Fibroblast of lung (primary cell): ENCODE measurements at places on chromosomes 13 and 19. TPM values are rescaled to one million over a fixed set of nuclear protein-coding genes. Genes with fewer than 3 reads are reported as not detected.

- DNase-seq, result no peak
Measured at GRCh38 chr13:21616880-21617279, 12.9 kb upstream of the MICU2 start.

- peak; percentile 23 for DNase-seq
Measured at GRCh38 chr13:46134961-46135522, 30.2 kb upstream of the CPB2 start.

ZNF880 gene
- 24.8 and 25.9 TPM in 2 replicates for total RNA-seq

- DNase-seq, result no peak
Measured at GRCh38 chr13:27839809-27840467, 47.7 kb downstream of the GSX1 start.

DNA sequence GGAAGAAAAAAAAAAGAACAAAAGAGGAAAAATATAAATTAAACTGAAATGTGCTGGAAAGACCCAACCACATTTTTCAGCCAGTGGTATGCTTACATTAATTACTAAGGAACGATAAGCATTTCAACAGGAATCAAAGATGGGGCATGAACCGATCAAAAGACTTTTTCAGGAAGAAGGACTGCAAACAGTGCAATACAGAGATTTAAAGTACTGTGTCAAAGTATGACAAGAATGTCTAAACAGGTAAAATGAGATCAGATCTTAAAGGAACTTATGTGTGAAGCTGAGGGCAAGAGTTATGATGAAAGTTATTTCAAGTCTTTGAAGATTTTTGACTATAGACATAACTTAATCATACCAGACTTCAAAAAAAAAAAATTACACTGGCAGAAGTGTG, 1761.8 kb downstream of the SLITRK5 start:
- DNase-seq, result no peak

SIGLEC5 gene
- total RNA-seq, result not detected in 2 replicates

DNA sequence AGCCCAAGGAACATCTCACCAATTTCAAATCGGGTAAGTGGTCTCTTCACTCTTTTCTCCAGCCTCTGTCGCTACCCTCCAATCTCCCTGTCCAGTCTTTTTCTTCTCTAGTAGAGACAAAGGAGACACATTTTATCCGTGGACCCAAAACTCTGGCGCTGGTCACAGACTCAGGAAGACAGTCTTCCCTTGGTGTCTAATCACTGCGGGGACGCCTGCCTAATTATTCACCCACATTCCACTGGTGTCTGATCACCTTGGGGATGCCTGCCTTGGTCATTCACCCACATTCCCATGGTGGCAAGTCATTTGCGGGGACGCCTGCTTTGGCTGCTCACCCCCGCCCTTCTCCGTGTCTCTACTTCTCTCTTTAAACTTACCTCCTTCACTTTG, 13.8 kb upstream of the OR10H1 start:
- no peak for DNase-seq

MATK gene
- total RNA-seq, result under 0.01 TPM in 1 of 2 replicates, not detected in the other

CGB5 gene
- not detected in 2 replicates for total RNA-seq

DNA sequence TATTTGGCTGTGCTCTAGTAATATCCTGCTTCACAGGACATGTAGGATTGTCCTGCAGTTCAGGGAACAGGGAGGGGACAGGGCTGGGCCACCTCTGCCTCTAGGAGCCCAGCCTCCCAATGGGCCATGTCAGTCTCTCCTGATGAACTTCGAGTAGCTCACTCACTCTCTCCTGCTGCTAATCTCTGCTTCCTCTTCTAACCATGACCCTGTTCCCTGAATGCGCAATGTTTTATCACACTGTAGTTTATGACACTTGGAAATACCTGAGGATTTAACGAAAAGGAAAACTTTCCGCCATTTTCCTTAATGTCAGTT, 9.2 kb downstream of the PARP4 start:
- no peak for DNase-seq

DNA sequence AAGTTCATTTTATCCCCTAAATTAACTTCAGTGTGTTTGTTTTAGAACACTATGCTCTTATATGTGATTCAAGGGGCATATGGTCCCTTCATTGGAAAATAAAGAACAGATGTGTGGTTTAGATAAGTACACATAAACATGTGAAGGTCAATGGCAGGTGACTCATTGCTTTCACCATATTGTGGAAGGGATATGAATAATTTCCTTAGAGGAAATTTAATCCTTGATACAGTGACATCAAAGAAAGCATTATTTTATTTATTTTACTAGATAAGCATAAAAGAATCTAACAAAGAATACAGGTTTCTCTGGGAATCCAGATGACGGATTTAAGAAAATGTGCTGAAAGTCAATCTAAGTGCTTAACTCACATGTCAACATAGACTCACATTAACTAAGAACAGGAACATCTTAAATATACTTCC, 373.5 kb downstream of the KCTD12 start:
- peak; percentile 95 for DNase-seq

KCTD12 gene
- 35.3 and 36.5 TPM in 2 replicates for total RNA-seq

- DNase-seq, result no peak
Measured at GRCh38 chr13:75889427-75889826, 253.3 kb downstream of the LMO7 start.

MEF2B gene
- total RNA-seq, result under 0.01 and 0.33 TPM in 2 replicates

RUVBL2 gene
- 128 and 158 TPM in 2 replicates for total RNA-seq

B3GNT8 gene
- total RNA-seq, result 1.3 and 3.5 TPM in 2 replicates

KLHL1 gene
- total RNA-seq, result not detected in 2 replicates

COPE gene
- total RNA-seq, result 120 and 182 TPM in 2 replicates

CDX2 gene
- total RNA-seq, result not detected in 2 replicates

DNA sequence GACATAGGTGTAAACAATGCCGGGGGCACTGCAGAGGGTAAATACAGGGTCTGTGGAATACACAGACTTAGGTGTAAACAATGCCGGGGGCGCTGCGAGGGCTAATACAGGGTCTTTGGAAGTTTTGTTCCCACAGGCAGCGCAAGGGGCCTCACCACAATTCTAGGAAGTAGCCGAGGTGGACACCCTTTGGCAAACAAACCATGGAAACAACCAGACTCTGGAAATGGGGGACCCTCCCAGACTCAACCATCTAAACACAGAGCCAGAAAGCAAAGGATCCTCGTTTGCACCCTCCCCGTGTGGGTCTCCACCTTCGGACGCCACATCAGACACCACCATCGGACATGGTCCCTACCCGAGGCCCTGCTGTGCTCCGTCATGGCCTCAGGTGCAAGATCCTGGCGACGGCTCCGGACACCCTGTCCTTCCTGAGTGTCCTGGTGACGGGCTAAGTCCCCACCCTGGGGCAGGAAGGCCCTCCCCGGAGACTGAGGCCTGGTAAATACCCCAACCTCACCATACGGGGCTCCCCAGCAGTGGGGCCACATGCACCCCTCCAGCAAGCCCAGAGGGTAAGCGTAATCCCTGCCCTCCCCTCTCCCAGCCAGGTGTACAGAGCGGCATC, 16.7 kb upstream of the PLPP2 start:
- no peak for DNase-seq

EDNRB gene
- total RNA-seq, result 0.99 and 1.3 TPM in 2 replicates

DNA sequence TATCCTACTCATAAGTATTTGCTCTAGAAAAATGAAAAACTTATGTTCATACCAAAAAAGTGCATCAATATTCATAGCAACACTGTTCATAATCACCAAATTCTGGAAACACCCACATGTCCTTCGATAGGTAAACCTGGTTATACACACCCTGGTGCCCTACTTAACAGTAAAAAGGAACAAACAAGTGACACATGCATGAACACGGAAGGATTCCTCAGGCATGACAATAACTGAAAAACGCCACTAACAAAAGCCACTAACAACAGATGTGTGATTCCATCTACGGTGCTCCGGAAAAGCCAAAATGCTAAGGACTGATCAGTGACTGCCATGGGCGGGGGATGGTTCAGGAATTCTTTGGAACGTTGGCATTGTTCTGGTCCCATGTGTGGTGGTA, 65.5 kb downstream of the STK24 start:
- no peak for DNase-seq

MRPL54 gene
- total RNA-seq, result 42.6 and 45.4 TPM in 2 replicates

DNA sequence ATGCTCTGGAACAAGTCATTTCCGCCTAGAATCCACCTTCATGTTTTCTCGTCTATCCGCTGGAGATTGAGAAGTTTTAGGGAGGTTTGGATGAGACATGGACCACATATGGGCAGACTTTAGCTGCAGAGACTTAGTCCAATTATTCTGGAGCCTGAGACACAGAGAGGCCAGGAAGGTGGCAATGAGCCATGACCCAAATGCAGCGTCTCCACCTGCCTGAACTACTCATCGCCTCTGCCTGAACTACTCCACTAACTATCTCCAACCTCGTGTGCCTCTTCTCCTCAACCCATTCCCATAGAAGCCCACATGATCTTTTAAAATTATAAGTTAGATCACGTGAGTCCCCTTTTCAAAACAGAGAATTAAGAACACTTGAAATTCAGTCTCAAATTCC, 5.6 kb downstream of the PLEKHA4 start:
- no peak for DNase-seq
